ENCODE measurements at places on chromosomes 2 and 18.

- no peak for DNase-seq
Measured at GRCh38 chr2:199631129-199631528, 173.4 kb upstream of the SATB2 start.

DNA sequence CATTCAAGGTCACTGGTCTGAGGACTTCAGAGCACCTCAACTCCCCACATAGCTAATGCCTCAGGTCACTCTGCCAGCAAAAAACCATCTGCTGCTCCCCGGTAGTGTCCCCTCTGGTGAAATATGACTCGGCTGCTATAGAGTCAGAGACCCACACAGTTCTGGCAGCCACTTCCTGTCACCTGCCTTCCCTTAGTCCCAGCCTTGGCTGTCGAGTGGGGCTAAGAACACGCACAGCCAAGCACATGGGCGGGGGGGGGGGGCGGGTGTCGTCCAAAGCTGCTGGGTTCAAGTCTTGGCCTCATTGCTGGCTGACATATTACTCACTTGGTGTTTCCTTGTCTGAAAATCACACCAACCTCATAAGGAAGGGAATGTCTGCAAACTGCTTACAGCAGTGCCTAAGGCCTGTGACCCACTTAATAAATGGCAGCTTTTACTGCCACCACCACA is 37.5 kb downstream of the POLR1A start:
- peak; percentile 59 for DNase-seq

GRCh38 chr2:52391621-52392020 is 1359.7 kb upstream of the NRXN1 start:
- peak; percentile 8 for DNase-seq

GRCh38 chr18:8942909-8943545 is 159.5 kb upstream of the NDUFV2 start:
- DNase-seq: no peak

DNA sequence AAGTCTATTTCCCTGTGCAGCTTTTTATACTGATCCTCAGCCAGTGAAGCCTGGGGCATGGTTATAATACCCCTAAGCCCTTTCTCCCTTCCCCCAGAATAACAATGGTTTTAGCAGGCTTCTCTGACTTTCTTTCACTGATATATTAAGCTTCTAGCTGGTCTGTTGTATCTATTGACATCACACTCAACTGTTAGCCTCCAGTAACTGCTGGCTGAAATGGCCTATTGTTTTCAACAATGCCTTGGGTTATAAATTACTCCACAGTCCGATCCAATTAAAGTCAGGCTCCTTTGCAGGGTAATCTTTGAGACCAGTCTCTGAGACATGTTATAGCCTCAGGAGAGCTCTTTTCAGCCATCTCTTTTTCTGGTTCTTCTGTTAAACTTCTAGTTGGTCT is 2.9 kb upstream of the SLC9A4 start:
- no peak for DNase-seq

DNA sequence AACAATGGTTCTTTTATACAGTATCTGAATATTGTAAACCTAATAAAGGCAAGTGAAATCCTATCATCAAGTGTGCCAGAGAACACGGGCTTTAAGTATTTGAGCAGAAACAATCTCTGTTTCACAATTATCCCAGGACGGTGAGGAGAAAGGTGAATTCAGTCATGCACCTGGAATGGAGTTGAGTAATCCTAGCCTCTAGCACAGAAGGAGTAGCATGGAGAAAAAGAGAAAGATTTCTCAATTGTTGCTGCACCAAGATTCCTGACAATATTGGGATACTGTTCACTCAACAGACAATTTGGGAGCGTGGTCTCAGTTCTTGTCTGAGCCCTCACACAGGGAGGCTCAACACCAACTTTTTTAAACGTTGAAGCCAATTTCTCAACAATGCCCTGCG is 510.6 kb downstream of the SOX11 start:
- no peak for DNase-seq

DNA sequence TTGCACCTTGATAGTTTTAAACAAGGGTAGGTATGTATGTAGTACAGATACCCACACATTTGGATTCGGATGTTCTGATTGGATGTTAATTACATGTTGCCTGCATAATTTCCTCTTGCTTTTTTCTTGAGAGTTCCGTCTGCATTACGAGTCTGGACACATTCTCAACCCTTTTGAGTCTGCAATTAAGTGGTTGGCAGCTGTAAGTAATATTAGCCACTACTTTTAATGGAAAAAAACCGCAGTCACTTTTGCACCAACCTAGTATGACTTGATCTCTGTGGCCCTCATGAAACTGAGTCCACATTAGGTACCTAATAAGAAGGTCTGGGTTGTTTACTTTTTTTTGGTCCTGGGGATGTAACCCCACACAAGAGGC is 217.3 kb downstream of the VAPA start:
- DNase-seq: no peak

- no peak for DNase-seq
Measured at GRCh38 chr2:186108470-186108869, 369.9 kb downstream of the FSIP2 start.
